ENCODE measurements at places on chromosomes 13 and 19.

DNA sequence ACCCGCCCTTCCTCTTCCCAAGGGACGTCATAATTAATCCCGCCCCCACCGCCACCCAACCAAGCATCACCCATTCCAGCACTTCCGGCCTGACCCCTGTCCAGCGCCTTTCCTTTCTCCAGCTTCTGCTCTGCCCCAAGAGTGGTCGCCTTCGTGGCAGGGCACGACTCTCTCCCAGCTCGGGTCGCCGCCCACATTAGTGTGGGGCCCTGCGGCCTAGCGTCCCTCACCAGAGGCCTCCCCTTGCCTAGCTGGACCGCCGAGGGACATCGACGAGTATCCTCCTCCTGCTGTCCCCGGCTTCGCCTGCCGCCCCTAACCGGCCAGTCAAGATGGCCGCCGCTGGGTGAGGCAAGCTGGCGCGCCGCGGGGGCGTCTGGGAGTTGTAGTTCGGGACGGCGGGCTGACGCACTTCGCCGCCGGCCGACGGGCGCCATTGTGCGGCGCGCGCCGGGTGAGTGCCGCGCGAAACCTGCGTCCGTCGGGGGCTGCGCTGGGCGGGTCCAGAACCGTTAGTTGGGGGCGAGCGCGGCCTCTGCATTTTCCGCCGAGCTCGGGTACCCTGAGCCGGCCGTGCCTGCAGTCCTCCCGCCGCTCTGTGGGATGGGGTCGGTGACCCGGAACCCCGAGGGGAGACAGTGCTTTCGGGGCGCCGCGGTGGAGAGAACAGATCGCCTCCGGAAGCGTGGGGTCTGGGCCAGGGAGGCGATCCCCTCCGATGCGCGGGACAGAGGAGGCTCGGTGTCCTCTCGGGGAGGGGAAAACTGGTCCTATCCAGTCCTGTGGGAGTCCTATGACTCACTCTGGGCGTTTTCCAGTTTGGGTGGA, at the start of gene ZNF274:
Gene ZNF274, plus strand, starts transcription at position 73 of the 828 bp plus-strand sequence. CDS start 905 bp downstream, outside the sequence.
- peak; percentile 74 for DNase-seq

DNA sequence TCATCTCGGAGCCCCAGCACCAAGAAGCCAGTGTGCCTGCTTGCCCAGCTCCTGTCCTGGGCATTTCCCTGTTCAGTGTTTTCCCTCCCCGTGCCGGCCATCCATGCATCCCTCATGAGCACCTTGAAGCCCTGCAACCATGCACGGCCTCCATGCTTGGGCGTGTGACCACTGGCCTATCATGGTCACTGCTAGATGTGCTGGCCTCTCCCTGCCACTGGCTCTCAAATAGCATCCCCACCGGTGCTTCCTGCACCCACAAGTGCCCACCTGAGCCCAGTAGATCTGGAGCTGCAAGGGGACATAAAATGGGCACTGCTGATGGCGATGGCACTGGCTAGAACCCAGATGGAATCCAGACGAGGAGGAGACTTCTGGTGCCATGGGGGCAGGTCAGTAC, 126.0 kb downstream of the TUBA3C start:
- no peak for DNase-seq

DNA sequence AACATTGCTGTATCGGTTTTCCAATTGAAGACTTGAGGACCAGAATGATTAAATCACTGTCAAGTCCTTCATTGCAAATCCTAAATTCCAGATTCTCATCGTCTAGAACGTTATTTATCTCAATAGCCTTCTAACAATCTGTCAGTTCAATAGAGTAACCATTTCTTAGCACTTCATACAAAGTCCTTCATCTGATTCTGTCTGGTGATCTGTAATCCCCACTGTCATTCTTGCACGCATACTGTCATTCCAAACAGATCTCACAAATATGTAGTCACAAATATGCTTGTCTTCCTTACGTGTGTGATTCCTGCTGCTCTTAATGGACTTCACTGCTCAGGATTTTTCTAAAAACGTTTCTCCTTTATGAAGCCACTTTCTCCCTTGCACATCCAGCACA, 1197.5 kb downstream of the EFNB2 start:
- DNase-seq, result no peak

GRCh38 chr13:48749699-48750473, 96.2 kb downstream of the CYSLTR2 start:
- peak; percentile 15 for DNase-seq

GRCh38 chr19:48966541-48967345, 1.6 kb downstream of the FTL start:
- no peak for DNase-seq

GRCh38 chr13:50071379-50071778, 56.1 kb downstream of the KCNRG start:
- DNase-seq, result no peak

DNA sequence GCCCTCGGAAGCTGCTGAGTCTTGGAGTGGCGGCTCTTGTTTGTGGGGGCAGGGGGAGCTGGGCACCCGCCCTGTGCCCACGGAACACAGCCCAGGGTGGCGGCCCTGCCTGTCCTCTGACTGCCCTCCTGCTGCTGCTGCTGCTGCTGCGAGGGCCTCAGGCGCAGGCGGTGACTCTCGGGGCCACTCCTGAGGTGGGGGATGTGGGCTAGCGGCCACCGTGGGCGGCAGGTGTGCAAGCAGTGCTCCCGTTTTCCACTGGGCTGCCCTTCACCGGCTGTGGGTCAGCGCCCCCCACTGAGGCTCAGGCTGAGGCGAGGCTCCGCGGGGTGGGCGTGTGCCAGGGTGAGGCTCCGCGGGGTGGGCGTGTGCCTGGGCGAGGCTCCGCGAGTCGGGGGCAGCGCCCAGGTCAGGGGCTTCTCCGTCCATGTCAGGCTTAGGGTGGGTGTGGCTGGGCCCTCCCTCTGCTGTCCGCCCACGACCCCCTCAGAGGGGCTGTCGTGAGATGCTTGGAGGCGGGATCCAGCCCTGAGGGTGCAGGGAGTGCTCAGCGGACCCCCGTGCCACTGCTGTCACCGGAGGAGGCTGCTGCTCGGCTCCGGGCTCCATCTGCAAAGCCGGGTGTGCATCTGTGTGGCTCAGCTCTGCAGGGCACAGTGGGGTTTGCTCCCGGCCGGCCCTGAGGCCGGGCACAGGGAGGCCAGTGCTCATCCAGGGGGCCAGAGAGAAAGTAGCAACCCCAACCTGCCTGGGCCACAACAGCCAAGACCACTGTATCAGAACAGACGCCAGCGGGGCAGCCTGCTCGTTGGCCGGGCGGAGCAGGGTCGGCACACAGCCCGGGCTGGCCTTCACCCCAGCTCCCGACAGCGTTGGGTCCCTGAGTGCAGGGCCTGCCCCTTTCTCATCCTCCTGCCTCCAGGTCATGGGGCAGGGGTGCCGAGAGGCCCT, 14.5 kb downstream of the CSNK1G2 start:
- no peak for DNase-seq

DNA sequence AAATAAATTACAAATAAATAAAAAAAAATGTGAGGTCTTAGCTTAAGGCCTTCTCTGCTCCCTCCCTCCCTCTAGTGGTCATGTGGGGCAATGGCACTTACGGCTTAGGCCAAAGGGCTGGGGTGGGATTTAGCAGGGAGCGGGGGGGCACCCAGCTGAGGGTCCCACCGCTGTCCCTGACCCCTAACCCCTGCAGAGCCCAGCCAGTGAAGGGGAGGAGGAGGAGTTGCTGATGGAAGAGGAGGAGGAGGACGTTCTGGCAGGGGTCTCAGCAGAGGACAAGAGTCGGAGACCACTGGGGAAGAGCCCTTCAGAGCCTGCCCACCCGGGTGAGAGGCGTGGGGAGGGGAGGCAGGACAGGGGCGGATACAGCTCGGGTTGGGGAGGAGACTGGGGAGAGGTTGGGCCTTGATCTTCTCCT, 9.3 kb downstream of the MPND start:
- DNase-seq, result no peak

DNA sequence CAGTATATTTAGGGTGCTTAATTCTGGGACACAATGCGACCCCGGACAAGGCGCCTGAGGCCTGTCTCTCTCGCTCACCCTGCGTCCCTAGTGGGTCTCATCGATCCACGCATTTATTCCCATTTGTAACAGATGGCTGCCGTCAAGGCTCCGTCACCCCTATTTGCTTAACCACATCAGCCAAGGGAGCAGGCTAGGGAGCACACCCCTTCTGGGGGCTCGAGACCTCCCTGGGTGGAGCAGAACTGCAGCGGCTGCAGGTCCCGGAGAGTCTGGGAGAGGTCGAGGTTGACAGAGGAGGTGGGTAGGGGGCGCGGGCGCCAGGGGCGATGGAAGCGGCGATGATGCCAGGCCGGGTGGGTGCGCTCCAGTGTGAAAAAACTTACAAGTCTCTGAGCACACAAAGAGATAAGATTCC, 507 bp downstream of the ALG5 start:
- no peak for DNase-seq

GRCh38 chr13:49561062-49561410, 24.3 kb downstream of the RCBTB1 start:
- no peak for DNase-seq
